ENCODE measurements at places on chromosomes 5 and 9.

DNA sequence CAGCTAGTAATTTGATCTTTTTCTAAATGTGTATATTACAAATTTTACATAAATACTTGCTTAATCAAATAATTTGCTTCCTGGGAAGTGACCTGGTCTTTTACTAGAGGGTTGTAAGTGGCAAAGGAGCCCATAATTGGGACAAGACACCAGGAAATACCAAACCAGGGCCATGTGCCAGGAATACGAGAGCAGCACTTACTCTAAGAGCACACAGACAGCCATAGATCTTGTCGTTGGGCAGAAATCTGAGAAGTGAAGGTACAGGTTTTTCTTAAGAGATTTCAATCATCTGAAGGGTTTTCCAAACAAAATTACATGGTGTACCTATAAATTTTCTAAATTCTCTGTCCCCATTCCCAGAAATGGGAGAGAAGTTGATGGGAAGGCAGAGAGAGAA, 179.3 kb downstream of the HINT1 start:
- no peak for DNase-seq

GRCh38 chr9:99269416-99269815, 47.3 kb downstream of the SEC61B start:
- DNase-seq, result no peak

DNA sequence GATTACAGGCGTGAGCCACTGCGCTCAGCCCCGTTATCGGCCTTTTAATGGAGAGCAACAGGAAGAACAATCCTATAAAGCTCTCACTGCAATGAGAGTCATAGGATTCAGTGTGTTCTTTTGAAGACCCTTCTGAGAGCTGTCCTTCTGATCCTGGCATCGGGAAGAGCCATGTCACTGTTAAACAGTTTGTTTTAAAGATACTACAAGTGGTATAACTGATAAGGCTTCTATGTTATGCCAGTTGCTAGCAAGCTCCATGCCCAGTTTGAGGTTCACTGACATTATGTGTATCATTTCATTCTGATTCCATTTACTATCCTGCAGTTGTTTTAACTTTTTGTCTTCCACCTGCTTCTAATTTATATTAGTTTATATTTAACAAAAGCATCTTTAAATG, 55.8 kb downstream of the GNAQ start:
- DNase-seq, result no peak

DNA sequence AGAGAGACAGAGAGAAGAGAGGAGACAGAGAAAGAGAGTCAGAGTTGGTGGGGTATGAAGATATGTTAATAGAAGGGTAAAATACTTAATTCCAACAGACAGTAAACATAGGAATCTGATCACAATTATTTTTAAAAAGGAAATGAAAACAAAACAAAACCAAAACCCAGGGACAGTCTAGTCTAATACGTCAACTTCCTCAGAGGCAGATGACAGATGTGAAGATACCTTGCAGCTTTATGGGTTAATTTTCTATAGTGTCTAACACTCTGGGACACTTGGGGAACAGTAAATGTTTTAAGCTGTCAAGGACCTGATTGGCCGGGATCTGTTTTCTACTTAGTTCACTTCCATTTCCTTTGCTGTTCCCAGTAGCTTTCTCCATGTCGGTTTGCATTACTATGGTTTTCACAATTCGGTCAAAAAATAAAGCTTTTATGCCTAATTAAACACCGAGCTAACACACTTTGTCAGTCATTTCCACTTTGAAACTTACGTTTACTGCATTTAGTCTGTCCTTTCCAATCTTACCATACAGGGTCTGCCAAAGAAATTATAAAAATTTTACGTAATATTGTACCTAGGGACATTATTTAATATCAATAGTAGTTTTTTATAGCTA, 216.5 kb downstream of the MCTP1 start:
- no peak for DNase-seq

DNA sequence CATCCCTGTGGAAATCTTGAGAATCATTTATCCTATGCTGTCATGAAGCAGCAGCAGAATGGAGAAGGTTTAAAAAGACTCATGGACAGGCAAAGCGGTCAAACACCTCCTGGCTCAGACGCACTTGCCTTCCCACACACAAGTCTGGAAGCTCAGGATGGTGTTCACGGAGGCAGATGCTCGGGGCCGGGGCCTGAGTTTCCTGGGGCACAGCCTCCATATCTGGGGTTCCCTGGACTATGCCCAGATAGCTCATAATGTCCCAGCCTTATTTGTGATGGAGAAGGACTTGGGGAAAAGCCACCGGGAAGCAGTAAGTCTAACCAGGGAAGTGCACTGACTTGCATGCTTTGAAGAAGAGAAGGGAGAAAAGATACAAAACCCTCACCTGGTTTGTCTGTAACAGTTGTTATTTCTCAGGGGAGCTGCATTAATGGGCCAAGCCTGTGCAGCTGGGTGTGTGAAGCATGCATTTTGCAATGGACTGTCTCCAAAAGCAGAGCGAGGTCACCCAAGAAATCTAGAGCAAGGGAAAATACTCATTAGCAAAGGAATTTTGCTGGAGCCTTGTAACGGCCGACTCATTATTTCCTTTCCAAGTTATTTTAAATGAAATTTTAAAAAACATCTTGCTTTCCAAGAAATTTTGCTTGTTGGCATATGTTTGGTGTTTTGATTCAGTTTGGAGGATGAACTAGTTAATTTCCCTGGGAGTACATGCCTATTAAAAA, 3.4 kb downstream of the S1PR3 start:
- DNase-seq, result no peak

GRCh38 chr9:123248630-123249029, 19.8 kb downstream of the STRBP start:
- no peak for DNase-seq

DNA sequence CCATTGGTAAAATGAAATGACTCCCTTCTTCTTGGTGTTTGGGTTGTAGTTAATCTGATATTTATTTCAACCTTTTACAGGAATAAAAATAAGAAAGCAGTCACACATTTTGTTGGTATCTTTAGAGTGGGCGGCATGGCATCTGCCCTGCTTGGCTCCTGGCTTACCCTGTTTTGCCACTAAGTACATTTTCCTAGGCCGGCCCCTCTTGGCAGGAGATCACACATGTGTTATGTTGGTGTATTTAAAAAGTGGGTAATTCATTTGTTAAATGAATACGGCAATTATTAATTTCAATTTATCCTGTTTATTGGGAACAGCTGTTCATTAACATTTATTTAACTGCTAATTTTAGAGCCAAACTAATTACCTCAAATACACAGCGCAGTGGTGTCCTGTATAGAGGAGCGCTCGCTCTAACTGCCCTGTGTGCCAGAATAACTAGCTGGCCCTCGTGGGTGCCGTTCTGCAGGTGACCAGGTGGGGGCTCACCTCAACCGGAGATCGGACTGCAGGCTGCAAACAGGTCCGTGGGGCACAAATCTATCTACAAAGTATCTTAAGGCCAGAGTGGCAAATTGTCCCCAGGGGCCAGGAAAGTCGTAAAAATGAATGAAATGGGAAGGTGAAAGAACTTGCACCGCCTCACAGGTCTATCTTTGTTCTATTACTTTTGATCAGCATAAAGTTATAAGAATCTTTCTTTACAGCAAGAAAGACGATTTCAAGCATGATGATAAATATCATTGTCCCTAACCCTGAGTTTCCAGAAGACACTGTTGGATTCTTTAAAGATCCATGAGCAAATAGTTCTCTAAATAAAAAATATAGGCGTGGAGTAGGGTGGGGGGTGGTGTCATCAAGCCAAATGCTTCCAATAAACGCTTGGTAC, 26.2 kb upstream of the GPR151 start:
- DNase-seq, result peak; percentile 78

GRCh38 chr5:19496056-19496455, 491.9 kb downstream of the CDH18 start:
- DNase-seq, result no peak

GRCh38 chr9:123741214-123741613, 188.7 kb downstream of the DENND1A start:
- DNase-seq, result no peak

GRCh38 chr9:38362852-38363588, 29.5 kb upstream of the ALDH1B1 start:
- DNase-seq, result peak; percentile 49

GRCh38 chr9:113205432-113205831, 15.6 kb downstream of the FKBP15 start:
- DNase-seq, result no peak

DNA sequence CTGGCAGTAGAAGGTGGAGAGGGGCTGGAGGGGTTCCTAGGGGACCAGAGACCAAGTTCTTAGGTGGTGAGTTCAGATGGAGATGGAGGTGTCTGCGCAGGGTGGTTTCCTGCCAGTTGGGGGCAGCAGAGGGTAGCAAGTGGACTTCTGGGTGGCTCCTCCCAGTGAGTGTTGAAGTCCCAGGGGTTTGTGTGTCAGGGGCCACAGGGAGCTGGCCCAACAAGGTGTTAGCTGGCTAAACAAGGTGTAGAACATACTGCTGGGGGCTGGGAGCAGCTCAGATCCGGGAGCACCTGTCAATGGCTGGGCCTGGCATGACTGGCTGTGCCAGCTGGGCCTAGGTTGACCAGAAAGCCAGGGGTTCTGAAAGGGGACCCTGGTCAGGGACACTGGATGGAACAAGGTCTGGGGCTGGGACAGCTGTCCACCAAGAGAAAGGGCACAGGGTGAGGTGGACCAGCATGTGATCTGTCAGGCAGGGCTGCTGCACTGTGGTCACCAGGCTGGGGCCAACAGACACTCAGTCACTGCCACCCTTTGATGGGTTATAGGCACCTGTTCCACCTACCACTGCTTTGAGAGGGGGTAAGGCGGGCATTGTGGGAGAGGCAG, 35.6 kb downstream of the DAB2IP start:
- DNase-seq, result peak; percentile 82

DNA sequence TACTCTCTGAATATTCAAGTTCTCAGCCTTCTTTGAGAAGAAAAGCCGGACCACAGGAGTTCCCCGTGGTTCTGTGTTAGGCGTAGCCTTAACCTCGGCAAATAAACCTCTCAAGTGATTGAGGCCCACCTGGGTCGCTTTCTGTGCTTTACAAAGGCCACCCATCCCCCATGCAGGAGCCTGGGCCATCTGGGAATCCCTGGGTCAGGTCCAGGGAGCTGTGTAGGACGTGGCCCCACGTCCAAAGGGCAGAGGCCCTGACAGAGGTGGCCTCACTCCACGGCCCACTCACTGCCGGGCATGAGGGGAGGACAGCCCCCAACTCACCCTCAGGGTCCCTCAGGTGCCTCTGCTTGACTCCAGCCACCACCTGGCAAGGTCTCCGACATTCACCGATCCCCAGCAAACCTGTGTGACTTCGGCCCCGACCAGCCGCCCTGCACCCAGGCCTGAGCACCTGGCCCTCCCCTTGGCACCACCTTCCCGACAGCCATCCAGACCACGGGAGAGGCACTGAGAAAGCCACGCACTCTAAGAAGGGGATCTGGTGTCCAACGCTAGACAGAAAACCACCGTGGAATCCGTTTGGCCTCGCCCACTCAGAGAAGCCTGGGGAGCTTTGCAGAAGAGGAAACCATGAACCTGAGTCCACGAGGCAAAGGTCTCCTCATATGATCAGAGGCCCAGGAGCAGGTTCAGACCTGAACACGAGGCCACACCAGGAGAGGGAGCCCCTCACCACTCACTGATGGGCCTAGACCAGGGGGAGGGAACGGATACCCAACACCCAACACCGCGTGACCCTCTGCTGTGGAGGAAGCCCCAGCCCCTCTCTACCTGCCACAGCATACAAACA, 4.5 kb downstream of the SLC12A7 start:
- DNase-seq, result no peak

DNA sequence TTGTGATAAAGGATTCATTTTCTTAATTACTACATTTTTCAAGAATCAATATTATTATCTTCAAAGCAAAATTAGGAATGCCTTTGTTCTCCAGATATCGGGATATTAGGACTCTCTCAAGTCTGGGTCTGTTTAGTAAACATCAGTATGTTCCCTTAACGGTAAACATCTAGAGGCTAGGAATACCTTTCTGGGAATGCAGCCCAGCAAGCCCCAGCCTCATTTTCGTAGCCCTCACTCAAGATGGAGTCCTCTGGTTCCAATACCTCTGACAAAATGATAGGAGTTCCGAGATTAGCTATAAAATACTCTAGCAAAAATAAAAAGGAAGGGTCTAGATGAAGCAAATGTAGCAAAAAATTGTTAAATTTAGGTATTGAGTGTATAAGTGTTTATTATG, 84.5 kb downstream of the TEX10 start:
- DNase-seq, result no peak

GRCh38 chr5:174533751-174534241, 190.6 kb upstream of the MSX2 start:
- no peak for DNase-seq

- DNase-seq, result no peak
These were observed 76.6 kb upstream of the DAB2 start for GRCh38 chr5:39501397-39501796.

- DNase-seq, result no peak
These were observed 15.1 kb downstream of the FGF1 start for GRCh38 chr5:142670804-142671203.

- peak; percentile 96 for DNase-seq
These were observed at the start of gene MYORG for GRCh38 chr9:34376596-34377403. Gene MYORG, minus strand, starts transcription at chr9:34376898. Its CDS starts 3,955 bp downstream, at chr9:34372943.

- peak; percentile 77 for DNase-seq
These were observed 2.7 kb upstream of the ANXA2R start for GRCh38 chr5:43042626-43043399.

DNA sequence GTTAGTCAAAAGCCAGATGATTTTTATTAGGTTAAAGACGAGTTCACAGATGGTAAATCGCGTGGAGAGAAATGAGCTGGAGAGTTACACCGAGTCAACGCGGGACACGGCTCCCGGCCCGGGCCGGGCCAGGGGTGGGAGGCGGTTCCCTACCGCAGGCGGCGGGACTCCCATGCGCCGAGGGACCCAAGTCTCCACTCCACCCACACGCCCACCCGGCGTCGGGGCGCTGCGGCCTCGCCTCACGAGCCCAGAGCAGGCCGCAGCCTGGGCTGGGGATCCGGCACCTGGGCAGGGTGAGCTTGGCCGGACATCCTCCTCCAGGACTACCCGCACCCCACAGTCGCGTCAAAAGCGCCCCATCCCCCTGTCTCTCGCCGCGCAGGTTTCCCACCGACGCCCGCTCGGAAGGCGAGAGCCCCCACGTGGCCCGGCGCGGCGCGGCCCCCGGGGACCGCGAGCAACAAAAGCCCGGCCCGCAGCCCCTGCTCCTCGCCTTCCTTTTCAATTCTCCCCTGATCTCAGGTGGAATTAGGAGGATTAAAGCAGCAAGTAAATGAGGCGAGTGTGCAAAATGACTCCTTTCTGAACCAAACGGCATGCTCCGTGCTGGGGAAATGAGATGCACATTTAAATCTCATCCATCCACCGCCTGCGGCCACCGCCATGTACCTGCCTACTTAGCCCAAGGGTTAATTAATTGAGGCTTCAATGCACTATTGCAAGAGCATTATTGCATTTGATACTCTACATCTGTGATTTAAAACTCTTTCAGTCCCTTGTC, 196.5 kb upstream of the TBCA start:
- DNase-seq, result peak; percentile 14

DNA sequence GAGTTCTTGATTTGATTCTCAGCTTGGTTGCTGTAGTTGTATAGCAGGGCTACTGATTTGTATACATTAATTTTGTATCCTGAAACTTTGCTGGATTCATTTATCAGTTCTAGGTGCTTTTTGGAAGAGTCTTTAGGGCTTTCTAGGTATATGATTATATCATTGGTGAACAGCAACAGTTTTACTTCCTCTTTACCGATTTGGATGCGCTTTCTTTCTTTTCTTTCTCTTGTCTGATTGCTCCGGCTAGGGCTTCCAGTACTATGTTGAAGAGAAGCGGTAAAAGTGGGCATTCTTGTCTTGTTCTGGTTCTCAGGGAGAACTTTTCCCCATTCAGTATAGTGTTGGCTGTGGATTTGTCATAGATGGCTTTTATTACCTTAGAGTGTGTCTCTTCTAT, 158.9 kb downstream of the SAXO1 start:
- DNase-seq, result no peak

GRCh38 chr5:157563373-157563928, 12.1 kb downstream of the ADAM19 start:
- DNase-seq, result no peak

All from activated naive CD4-positive, alpha-beta T cell treated with anti-CD3 and anti-CD28 coated beads, Interleukin-2, amount 50 U/mL, for 72 hours (primary cell).